Head of caudate nucleus (tissue), 42 donors: ENCODE measurements at places on chromosomes 11 and 22.
A peak's percentile ranks its signal among the peaks of the same experiment; 100 is the strongest.

GRCh38 chr11:76415073-76415472 lies 29.7 kb upstream of the EMSY start:
- no peak for DNase-seq

DNA sequence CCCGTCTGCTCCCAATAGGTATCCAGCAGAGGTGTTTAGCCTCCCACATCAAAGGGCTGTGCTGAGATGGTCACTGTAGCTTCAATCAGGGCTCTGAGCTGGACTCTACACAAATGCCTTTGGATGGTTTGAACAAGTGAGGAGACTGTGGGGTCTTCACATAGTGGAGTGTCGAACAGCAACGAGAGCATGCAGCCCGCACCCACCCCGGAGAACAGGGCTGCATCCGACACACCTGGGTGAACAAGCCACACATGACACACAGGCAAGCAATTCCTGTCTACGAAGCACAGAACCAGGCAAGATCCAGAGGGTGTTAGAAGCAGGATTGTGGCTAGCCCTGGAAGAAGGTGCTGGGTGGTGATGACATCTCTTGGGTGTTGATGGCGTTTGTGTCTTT lies 58.0 kb upstream of the FGF3 start:
- DNase-seq: peak; percentile 3

GRCh38 chr11:80629466-80629865 lies 1188.6 kb upstream of the TENM4 start:
- no peak for DNase-seq

DNA sequence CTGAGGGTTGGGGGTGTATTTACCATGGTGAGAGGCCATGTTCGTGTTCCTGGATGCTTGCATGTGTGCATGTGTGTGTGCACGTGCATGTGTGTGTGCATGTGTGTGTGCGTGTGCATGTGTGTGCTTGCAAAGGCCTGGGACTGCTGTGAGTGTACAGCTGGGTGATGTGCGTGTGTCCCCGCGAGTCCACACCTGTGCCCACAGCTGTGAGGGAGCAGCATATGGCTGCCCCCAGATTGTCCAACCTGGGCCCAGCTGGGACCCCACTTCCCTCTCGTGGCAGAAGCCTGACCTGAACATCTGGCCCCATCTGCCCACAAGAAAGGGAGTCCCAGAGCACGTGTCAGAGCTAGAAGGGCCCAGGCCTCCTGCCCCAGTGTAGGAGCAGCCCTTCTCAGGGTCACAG lies 8.4 kb upstream of the CD248 start:
- no peak for DNase-seq

- DNase-seq: no peak
Observed at GRCh38 chr11:134742224-134742612, 330.2 kb upstream of the B3GAT1 start.
